ENCODE measurements at places on chromosomes 16 and 17.
A peak's percentile ranks its signal among the peaks of the same experiment; 100 is the strongest.

GRCh38 chr16:35735403-35736251, 2276.2 kb downstream of the TP53TG3F start:
- DNase-seq, result peak; percentile 12

DNA sequence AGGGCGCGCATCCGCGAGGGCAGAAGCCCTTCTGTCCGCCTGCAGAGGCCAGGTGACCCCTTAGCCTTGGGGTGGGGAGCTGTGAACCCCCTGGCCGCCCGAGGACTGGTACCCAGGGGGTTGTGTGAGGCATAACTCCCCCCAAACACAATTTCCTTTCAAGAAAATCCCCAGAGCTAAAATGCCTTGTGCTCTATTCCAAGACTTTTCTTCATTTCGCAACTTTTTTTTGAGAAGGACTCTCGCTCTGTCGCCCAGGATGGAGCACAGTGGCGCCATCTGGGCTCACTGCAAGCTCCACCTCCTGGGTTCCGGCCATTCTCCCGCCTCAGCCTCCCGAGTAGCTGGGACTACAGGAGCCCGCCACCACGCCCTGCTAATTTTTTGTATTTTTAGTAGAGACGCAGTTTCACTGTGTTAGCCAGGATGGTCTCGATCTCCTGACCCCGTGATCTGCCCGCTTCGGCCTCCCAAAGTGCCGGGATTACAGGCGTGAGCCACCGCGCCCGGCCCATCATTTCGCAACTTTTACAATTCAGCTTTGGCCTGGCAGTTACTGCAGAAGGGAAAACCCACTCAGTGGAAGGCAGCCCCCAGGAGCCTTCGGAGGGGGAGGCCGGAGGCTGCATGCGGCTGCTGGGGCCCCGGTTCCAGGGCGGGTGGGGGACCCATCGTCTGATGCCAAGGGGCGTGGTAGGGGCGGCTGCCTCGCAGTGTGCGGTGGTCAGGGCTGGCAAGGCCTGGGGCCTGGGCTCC, 963 bp upstream of the APRT start:
- no peak for DNase-seq

GRCh38 chr16:81634380-81635062, 144.6 kb upstream of the PLCG2 start:
- DNase-seq, result no peak

GRCh38 chr16:55052741-55053415, 122.2 kb downstream of the IRX5 start:
- no peak for DNase-seq

DNA sequence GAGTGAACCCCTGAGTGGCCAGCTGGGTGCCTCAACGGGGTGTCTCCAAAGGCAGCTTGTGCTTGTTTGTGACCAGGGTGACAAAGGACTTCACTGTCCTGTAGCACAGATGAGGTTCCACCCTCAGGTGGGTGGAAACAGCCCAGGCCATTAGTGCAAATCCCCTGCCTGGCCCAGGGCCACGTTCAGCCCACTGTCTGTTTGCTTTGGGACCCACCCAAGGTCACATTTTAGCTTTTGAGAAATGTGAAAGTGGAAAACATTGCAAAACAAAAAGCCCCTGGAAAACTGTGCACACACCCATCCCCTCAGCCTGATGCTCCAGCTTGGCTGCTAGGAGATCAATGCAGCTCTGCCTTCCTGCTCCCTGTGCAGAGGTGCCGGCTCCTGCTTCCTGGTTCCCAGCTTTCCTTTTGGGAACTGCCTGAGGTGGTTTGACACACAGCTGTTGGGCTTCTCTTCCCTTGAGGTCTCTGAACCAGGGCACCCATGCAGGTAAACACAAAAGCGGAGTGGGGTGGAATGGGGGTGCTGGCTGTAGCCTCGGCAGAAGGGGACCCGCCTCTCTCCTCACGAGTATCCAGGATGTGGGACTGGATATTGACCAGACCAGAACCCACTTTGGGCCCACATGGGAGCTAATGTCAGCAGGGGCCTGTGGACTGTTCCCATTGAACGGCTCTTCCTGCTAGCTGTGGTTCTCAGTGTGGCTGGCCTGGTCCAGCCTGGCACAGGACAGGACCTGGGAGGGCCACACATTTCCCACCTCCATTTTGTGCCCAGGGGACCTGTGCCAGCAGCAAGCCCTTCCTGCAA, 7.9 kb upstream of the SPHK1 start:
- no peak for DNase-seq

- DNase-seq, result no peak
These were observed 14.4 kb downstream of the ADAM11 start for GRCh38 chr17:44773140-44773539.
